Thoracic aorta (tissue), 2 donors: ENCODE measurements at places on chromosomes 7 and 10.

DNA sequence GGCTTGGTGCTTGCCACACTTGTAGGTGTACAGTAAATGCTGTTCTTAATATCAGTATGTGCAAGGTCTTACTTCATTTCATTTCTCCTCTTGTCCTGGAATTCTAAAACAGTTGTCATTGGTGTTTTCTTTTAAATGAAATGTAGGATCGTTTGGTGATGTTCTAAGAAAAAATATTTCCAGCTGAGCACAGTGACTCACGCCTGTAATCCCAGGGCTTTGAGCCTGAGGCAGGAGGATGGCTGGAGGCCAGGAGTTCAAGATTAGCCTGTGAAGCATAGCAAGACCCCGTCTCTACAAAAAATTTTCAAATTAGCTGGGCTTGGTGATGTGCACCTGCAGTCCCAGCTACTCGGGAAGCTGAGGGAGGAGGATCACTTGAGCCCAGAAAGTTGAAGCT is 32.6 kb upstream of the ELN start:
- peak; percentile 58 for DNase-seq

- no peak for DNase-seq
These were observed 11.1 kb downstream of the KCP start for GRCh38 chr7:128899392-128899791.

GRCh38 chr7:141704112-141704511 is 2.1 kb upstream of the DENND11 start:
- DNase-seq = no peak

DNA sequence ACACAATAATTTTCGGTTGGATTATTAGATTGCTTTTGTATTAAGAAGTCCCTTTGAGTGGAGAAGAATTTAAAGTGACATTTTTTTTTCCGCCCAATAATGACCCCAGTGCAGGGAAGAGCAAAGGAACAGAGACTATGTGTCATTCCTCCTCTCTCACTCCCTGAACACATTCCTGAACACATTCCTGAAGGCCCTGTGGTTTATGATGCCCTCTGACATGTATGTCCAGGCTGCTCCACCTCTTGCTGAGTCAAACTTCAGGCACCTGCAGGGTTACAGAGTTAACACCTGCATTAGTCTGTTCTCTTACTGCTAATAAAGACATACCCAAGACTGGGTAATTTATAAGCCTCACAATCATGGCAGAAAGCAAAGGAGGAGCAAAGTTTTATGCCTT is 704.0 kb upstream of the LRRN3 start:
- DNase-seq = no peak

- DNase-seq = peak; percentile 62
These were observed 108.4 kb upstream of the ZMIZ1 start for GRCh38 chr10:78960316-78960800.

DNA sequence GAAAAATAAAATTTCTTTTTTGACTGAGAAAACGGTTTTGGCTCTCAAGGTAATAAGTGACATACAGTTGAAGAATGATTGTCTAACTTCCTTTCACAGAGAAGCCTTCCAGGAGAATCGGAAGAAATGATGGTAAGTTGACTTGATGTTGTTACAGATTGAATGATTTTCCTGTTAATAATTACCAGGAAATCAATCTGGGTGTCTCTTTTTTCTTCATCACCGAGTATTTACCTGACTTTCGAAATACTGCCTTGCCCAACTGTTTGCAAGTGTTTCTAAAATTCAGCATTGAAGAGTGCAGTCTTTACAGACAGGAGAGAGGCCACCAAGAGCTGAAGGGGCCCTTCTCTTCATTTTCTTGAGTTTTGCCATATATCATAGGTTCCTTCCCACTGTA is 4.0 kb downstream of the ITIH2 start:
- no peak for DNase-seq

- no peak for DNase-seq
These were observed 31.5 kb upstream of the OR9A4 start for GRCh38 chr7:141884539-141885225.

DNA sequence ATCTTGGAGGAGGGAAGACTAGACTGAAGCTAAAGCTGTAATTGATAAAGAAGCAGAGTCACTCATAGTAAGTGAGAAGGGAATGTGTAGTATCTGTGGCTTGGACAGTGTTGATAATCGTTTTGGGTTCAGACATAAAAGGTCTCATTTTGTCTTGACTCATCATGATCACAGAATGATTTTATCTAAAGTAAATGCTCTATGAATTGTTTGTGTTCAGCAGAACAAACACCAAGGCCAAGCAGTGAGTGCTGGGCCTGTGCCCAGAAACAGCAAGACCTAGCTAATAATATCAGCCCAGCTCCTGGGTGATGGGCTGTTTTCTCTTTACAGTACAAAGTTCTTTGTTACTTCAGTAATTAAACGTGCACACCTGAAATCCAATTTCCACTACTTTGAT is 26.7 kb upstream of the CD36 start:
- DNase-seq = no peak
